ENCODE measurements at places on chromosomes 16 and 17.

DNA sequence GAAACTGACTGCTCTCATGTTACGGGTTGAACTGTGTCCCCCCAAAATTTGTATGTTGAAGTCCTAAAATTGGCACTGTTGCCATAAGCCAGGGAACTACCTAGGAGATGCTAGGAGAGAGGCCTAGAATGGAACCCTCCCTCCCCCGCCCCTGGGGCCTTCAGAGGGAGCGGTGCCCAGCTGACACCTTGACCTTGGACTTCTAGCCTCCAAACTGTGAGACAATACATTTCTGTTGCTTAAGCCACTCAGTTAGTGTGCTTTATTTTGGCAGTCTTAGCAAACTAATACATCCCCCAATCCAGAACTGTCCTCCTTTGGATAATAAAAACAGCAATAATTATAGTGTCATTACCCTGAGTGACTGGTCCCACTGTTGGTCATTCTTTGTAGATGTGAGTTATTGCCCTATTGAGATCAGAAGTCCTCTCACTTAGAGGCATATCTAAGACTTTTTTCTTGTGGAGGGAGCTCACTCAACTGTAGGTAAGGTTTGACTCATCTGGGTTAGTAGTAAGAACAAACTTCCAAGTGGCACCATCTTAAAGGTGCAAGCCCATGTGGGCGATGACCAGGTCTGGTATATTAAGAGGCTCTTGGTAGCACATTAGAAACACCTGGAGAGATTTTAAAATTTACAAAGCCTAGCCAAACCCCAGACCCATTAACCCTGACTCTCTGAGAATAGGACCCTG lies 93.0 kb upstream of the HLF start:
- no peak for DNase-seq

GRCh38 chr17:37502009-37502936 lies 12.6 kb downstream of the DUSP14 start:
- no peak for DNase-seq

DNA sequence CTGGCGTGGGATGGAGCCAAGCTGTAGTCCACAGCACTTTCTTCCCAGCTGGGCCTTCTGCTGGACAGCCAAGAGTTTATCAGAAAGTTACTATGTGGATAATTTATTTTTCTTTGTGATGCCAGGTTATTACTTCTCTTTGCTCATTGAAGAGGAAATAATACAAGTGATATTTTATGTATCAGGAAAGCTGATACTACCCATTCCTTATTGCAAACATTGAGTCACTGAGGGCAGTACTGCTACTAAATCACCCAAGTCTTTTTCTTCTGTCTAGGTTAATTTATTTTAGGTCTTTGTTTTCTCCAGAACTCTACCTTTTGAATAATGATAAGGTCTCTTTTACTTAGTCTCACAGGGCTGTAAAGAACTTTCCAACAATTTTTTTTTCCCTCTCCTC lies 8.3 kb downstream of the NUP93 start:
- DNase-seq = no peak

GRCh38 chr17:78708510-78708973 lies 73.5 kb downstream of the CYTH1 start:
- DNase-seq = no peak

DNA sequence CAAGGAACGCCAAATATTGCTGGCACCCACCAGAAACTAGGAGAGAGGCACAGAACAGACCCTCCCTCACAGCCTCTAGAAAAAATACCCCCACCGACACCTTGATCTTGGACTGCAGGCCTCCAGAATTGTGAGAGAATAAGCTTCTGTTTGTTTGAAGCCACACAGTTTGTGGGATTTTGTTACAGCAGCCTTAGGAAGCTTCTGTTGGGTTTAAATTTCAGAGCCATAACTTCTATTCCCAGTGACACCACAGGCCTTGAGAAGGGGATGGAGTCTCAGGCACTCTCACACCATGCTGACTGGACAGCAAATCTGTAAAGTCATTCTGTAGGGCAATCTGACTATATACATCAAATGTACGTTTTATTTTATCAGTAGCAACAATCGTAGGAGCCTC lies 38.6 kb downstream of the RNF112 start:
- no peak for DNase-seq

GRCh38 chr17:14334276-14334840 lies 33.5 kb downstream of the HS3ST3B1 start:
- DNase-seq = no peak

DNA sequence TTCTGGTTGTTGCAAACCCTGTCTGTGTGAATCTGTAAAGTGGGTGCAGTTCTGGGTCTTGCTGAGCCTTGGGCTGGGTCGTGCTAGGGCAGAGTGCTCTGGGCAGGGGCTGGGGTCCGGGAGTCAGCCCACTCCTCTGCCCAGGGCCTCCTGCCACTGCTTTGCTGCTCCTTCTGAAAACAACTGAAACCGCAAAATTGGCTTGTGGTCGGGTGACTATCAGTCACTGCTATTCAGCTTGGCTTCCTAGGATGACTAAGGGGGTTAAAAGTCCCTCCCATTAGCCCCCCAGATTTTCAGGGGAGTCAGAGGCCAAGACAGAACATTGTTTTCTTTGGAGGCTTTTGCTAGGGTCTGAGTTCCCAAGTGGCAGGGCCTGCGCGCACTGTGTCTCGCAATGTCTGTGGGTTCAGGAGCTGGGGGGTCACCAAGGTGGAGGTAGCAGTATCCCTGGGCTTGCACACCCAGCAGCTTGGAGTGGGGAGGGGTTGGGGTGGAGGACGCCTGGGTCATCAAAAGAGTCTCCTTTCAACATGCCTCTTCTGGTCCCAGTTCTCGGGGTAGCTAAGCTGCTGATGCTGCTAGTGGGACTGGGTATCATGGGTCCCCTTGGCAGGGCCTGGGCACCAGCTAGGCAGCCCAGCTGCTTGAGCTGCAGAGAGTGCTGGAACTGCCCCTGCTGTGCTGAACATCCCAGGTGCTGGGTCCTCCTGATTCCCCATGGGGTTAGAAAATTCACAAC lies 13.5 kb upstream of the TBX21 start:
- no peak for DNase-seq

DNA sequence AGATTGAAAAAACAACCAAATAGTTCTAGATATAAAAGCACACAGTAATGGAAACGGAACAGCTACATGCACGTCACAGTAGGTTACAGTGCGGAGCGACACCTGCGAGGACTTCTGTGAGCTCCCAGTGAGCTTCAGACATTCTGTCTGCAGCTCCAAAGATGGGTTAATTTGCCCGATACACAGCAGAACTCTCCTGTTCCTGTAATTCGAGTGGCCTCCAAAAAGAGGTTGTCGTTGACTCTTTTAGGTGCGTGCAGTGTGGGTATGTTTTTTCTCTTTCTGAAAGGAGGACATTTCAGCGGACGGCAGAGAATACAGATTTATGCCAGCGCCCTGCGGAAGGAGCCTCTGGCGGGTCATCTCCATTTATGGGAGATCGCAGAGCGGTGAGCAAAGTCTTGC lies 2.9 kb downstream of the OR1F1 start:
- DNase-seq = no peak

DNA sequence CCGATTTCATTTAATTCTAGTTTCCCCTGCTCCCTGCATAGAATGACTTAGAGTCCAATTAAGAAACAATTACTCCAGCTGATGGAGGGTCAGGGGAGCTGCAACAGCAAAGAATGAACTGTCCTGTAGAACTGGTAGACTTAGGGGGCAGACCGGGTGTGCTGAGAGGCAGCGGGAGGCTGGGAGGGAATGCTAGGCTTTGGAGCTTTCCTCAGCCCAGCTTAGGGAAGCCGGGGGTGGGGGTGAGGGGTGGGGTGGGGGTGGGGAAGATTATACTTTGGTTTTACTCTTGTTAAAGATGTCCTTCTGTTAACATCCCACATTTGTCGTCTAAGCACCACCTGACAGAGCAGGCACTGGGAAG lies 458.6 kb upstream of the ASIC2 start:
- DNase-seq = no peak

- DNase-seq = no peak
These were observed 3.0 kb upstream of the BAHCC1 start for GRCh38 chr17:81391936-81392908.

DNA sequence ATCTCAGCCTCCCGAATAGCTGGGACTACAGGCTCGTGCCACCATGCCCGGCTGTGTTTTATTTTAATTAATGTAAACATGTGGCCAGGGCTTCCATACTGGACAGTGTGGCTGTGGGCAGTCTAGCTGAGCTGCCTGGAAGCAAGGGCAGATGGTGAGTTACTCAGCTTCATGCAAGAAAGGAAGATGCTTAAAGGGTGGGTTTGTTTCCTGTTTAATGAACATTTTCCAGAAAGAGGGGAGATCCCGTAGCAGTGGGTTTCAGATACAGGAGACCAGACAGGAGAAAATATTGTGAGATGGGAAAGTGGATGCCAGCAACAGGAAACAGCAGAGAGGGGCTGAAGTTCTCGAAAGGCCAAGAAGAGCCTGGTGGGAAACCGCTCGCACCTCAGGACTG lies 7.3 kb downstream of the MAPK8IP3 start:
- no peak for DNase-seq

DNA sequence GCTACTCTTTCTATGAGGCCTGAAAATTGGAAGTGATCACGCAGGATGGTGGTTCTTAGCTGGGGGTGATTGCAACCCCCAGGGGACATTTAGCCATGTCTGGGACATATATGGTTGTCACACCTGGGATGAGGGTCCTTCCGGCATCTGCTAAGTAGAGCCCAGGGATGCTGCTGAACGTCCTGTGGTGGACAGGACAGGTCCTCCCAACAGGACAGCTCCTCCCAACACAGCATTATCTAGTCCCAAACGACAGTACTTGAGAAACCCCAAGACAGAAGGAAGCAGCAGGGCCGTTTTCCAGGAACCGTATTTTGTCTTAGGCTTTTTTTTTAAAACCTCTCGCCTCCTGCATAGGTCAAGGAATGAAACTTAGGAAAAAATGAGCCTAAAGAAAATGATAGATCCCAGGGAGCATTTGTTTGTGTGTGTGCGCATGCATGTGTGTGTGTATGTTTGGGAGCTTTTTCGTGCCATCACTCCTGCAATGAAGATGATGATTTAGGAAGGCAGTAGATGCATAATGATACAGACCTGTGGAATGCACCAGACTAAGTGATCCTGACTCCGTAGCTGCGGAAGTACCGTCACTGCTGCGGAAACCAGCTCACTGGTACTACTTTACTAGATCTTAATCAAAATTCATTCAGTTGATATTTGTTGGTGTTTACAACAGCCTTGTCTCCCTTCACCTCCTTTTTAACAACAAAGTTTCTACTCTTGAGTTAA lies 118.2 kb downstream of the SNX29 start:
- no peak for DNase-seq

- no peak for DNase-seq
These were observed 572 bp downstream of the KSR1 start for GRCh38 chr17:27456681-27457359.

DNA sequence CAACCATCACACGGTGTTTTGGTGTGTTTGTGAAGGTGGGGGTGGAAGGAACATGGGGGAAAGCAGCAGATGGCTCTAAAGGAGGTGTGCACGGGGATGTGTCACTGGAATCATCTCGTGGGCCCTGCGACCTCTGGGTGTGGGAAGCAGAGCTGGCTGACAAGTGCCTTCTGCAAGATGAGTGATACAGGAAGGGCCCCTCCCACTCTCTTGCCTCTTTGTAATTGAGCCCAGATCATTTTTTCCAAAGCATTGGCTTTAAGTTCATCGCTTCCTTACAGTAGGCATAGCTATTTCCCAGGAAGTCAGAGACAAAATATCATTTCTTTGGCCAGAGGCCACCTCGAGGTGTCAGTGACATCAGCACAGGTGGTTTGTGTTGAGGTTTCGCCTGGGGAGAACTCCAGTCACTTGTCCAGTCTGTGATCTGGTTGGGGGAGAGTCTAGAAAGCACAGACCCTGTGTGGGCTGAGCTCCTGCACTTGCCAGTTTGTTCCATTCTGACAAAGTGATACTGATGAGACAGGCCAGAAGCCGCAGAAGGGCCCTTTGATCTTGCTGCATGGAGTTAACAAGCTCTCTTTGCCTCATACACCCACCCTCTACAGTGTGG lies 20.6 kb upstream of the SNTB2 start:
- DNase-seq = no peak

DNA sequence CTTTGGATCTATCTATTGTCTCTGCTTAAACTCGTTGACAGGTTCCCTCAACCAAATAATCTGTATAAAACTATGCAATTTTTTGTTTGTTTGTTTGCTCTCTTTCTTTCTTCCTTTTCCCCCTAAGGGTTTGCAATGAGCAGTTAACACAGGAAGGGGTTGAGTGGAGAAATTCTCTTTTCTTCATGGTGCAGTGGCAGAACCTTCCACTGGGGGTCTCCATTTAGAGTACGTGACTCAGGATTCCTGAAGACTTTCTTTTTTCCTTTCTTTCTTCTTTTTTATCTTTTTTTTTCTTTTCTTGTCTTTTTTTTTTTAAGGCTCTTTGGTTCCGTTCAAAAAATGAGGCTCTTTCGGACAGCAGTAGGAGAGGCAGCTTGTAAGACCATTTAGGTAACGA lies 19.5 kb upstream of the RBFOX1 start:
- DNase-seq = no peak

DNA sequence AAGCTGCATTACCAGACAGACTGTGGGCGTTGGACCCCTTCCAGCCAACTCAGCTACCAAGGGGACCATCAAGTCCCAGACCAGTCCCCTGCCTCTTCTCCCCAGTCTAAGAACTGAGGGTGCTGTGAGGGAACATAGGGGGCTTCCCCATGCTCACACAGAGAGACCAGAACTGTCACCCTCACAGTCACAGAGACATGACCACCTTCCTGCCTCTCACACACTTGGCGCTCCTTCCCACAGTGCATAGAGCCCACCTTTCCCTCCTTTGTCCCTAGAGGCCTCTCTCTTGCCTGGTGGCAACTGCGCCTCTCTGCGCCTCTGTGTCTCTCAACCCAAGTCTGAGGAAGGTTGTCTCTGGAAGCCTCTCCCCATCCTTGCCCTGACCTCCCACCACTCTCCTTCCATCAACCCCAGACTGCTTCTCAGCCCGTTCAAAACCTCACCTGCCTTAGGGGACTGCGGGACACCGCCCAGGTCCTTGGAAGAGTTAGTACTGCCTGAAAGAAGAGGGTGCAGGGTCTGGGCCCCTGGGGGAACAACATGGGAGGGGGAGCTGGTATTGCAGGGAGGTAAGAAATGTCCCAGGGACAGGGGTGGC lies 6.1 kb upstream of the LHX1 start:
- no peak for DNase-seq

DNA sequence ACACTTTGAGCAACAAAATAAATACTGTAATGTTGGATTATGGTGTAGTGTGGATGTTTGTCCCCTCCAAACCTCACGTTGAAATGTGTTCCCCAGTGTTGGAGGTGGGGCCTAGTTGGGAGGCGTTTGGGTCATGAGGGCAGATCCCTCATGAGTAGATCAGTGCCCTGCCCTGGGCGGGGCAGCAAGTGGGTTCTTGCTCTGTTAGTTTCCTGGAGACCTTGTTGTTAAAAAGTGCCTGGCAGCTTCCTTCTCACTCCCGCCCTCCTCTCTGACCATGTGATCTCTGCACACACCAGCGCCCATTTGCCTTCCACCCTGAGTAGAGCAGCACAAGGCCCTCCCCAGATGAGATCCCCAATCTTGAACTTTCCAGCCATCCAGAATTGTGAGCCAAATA lies 67.7 kb downstream of the MPRIP start:
- DNase-seq = peak; percentile 21

Measured in T-helper 22 cell (primary cell).